ENCODE measurements at places on chromosomes 12 and 14.

DNA sequence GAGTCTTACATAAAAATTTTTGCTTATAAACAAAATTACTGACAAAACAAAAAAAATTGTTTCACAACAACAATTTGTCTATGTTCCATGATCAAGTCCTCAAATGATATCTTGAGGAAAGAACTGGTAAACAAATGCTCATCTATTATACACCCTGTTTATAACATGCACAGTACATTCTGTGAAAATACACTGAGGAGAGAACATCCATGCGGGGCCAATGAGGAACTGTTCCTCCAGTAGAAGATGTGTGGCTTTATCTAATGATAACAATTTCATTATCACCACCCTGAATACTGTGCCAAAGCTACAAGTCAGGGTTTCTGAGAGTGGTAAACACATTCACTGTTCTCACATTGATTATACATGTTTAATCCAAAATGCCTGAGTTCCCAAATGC is 10.8 kb downstream of the MLH3 start:
- no peak for DNase-seq

DNA sequence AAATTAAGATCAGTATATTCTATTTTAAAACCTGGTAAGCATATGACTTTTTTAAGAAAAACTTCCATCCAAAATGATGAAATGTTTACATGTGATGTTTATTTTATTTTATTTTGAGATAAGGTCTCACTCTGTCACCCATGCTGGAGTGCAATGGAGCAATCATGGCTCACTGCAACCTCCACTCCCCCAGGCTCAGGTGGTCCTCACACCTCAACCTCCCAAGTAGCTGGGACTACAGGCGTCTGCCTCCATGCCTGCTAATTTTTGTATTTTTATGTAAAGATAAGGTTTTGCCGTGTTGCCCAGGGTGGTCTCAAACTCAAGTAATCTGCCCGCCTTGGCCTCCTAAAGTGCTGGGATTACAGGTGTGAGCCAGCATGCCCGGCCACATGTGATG is 141.8 kb downstream of the ZFP36L1 start:
- DNase-seq = no peak

DNA sequence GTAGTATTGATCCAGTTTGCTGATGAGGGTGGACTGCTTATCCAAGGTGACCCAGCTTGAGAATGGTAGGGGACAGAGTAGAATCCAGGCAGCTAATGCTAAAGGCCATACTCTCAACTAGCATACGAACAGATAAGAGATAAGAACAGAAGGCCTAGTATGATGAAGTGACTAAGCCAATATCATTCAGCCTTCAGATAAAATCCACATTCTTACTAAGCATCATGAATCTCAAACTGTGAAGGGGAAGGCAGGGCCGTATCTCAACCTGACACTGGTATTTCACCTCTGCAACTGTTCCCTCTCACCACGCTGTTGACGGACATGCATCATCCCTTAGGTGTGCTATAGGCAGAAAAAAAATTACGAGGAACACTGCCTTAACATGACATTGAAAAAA is 8.1 kb upstream of the CKAP4 start:
- no peak for DNase-seq

GRCh38 chr12:108327621-108328344 is 11.3 kb downstream of the CMKLR1 start:
- DNase-seq = no peak

GRCh38 chr12:96399120-96399918 is 920 bp downstream of the CDK17 start:
- peak; percentile 29 for DNase-seq

All from NCI-H1930 (cell line).